ENCODE measurements at places on chromosomes 12 and 14.

DNA sequence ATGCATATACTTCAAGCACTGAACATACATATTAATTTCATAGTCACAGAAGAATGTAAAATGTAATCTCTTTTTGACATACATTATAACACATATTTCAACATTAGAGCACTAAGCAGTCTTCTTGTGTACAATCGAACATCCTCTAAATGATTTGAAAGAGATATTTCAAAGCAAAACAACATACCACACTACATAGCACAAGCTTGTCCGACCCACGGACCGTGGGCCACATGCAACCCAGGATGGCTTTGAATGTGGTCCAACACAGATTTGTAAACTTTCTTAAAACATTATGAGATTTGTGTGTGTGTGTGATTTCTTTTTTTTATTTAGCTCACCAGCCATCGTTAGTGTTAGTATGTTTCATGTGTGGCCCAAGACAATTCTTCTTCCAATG lies 7.0 kb downstream of the PRICKLE1 start:
- no peak for DNase-seq

- no peak for DNase-seq
These were observed 3.5 kb downstream of the VWF start for GRCh38 chr12:6120796-6121473.

GRCh38 chr14:92570674-92571262 lies 57.2 kb downstream of the RIN3 start:
- no peak for DNase-seq

- no peak for DNase-seq
These were observed 9.9 kb downstream of the AHSA1 start for GRCh38 chr14:77467801-77468200.

DNA sequence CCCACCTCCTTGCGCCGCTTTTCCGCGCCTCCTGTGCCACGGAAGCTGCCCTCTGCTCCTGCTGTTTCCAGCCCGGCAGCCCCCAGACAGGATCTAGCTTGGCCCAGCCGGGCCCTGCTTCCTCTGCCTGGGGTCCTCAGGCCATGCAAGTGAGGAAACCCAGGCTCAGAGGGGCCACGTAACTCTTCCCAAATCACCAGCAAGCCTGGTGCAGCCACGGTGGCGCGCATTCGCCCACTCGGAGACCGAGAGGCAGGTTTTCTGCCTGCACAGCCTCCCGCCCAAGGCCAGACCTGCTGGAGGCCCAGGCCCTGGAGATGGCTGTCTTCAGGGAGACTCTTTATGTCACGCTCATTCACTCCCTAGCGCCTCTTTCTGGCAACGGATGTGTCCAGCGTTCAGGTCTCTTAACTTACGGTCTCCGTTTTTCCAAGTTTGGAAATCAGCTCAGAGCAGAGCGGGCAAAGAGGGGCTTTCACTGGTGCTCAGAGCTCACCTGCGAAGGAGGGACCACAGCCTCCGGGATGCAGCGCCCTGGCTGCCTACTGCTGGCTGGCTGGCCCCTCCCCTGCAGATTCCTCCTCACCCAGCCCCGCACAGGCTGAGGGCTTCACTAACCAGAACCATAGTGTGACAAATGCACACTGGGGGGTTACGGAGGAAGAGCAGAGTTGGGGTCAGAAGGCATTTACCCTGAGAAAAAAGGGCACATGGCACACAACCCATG lies 20.6 kb upstream of the CEP170B start:
- no peak for DNase-seq

GRCh38 chr12:130959632-130960031 lies 5.9 kb downstream of the ADGRD1 start:
- DNase-seq: no peak

GRCh38 chr12:49827051-49827400 lies 1.2 kb downstream of the NCKAP5L start:
- no peak for DNase-seq
